GM23248 (cell line): ENCODE measurements at places on chromosomes 12 and 14. TPM values are rescaled to one million over a fixed set of nuclear protein-coding genes. Genes with fewer than 3 reads are reported as not detected.

Gene RNFT2
- 0.24 and 0.33 TPM in 2 replicates for polyA plus RNA-seq

Gene CMA1
- polyA plus RNA-seq, result not detected in 2 replicates

Gene TMEM121
- 4.1 and 5.8 TPM in 2 replicates for polyA plus RNA-seq

Gene C12orf42
- polyA plus RNA-seq, result not detected in 2 replicates

Gene KLRC4
- polyA plus RNA-seq, result not detected in 2 replicates

Gene SYT10
- polyA plus RNA-seq, result not detected in 2 replicates

Gene CCDC38
- 0.06 TPM in 1 of 2 replicates, not detected in the other for polyA plus RNA-seq

Gene SLC5A8
- not detected in 2 replicates for polyA plus RNA-seq

Gene ADGRD1
- 11.2 and 11.3 TPM in 2 replicates for polyA plus RNA-seq

Gene ALG10B
- 0.79 and 1.2 TPM in 2 replicates for polyA plus RNA-seq

Gene CATSPERB
- not detected in 2 replicates for polyA plus RNA-seq

DNA sequence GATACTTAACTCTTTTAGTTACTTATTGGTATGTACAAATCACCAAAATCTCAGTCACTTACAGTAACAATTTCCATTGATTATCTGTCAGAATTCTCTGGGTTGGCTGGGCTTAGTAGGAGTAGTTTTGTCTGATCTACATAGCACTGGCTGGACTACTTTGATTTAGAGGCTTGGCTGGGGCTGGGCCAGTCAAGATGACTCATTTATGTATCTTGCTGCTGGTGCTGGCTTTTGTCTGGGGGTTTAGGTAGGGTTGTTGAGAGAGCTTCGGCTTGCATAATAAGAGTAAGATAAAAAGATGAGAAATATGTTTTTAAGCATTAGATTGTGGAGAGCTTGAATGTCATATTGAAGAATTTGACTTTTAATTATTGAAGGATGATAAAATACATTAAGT lies 1093.7 kb downstream of the SLC6A15 start:
- peak; percentile 72 for DNase-seq

GRCh38 chr12:28374556-28374955 lies 184.3 kb downstream of the CCDC91 start:
- peak; percentile 44 for DNase-seq

- DNase-seq, result peak; percentile 29
Observed at GRCh38 chr12:98422812-98423211, 92.6 kb upstream of the TMPO start.

DNA sequence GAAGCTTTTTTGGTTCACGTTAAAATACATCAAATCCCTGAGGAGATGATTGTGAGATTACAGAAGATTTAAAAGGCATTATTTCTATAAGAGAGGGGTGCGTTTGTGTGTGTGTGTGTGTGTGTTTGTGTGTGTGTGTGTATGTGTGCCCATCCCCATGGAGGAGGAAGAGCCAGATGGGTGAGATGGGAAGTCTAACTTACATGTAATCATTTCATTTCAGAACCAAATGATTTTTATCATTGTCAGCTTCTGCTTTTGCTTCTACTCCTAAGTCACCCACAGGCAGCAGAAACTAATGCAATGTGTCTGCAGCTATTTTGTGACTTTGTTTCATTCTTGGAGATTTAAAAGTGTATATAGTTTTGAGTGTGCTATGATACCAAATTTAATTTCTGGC lies 68.7 kb downstream of the SLC4A8 start:
- no peak for DNase-seq

DNA sequence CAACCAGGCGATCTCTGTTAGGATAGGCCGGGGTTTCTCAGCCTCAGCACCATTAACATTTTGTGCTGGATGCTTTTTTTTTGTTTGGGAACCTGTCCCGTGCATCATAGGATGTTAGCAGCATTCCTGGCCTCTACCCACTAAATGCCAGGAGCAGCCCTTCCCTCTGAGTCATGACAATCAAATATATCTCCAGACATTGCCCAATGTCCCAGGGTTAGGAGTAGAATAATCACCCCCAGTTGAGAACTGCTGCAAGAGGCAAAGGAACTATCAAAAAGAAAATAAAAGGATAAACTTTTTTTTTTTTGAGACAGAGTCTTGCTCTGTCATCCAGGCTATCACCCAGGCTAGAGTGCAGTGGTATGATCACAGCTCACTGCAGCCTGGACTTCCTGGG lies 76.0 kb downstream of the ACACB start:
- peak; percentile 88 for DNase-seq

DNA sequence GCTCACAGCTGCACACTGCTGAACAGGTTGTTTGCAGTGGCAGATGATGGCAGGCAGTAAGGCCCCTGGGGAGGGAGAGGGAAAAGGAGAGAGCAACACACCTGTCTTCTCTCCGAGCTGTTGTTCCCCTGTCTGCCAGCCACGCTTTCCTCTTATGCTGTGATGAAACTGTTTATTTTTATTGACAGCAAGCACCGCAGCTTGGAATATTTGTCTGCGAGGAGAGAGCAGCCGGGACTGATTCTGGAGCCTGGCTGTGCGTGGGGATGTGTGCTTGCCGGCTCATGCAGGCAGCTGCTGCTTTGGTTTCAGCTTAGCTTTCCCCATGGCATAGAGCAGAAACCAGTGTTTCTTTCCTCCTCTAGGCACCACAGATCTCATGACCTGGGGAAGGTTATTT lies 58.7 kb upstream of the KCNA5 start:
- no peak for DNase-seq

- no peak for DNase-seq
Observed at GRCh38 chr12:125983094-125983783, 918.0 kb downstream of the AACS start.

- DNase-seq, result no peak
Observed at GRCh38 chr12:111168009-111168900, 200.6 kb downstream of the PHETA1 start.

- DNase-seq, result no peak
Observed at GRCh38 chr14:55976655-55977054, 141.6 kb upstream of the PELI2 start.

- no peak for DNase-seq
Observed at GRCh38 chr12:110349514-110350151, 53.9 kb downstream of the ANAPC7 start.

DNA sequence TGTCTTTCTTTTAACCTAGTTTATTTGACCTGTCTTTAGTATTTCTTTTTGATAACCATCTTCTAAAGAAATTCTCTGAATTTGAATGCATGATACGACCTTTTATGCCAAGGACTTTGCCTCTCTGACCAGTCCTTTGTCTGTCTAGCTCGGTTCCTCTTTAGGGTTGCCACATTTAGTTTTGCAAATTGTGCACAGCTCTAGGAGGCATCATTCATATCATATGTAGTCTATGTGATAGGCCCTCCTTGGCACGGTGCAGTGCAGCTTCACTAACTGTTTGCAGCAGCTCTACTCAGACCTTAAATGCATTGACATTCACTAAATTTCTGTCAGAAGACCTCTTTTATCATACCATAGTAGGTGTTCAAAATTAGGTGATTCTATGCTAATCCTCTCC lies 75.6 kb downstream of the USP15 start:
- no peak for DNase-seq

DNA sequence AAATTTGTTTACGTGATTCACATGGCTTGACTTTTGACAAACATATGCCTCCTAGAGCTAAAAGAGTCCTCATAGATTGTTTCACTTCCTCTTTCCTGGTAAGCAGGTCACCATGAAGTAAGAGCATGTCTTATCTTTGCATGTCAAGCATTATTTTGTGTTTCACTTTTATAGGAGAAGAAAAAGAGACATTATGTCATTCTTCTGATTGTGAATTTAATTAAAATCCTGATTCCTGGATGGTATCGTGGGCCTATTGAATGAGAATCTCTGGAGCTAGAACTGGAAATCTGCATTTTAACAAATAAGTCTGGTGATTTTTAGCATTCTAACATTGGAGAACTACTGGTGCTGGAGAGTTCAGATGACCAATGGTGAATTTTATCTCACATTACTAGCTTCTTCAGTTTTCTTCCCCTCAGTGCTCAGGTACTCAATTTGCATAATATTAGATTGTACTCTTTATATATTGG lies 218.6 kb upstream of the ATP2B1 start:
- DNase-seq, result no peak

DNA sequence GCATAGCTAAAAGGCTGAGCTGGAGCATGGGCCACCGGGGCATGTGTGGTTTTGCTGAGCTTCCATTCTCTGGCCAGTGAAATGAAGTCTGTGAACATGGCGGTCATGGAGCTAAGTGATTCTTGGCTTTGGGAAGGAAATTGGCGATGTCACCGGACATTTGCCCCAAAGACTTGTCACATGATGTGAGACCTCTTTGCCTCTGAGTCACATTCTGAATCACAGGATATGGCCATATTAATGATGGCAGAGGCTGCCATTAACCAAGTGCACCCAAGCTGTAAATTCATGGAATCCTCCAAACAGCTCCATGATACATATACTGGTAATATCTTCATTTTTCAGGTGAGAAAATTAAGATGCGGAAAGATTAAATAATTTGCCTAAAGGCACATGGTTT lies 27.4 kb upstream of the BATF start:
- peak; percentile 31 for DNase-seq

DNA sequence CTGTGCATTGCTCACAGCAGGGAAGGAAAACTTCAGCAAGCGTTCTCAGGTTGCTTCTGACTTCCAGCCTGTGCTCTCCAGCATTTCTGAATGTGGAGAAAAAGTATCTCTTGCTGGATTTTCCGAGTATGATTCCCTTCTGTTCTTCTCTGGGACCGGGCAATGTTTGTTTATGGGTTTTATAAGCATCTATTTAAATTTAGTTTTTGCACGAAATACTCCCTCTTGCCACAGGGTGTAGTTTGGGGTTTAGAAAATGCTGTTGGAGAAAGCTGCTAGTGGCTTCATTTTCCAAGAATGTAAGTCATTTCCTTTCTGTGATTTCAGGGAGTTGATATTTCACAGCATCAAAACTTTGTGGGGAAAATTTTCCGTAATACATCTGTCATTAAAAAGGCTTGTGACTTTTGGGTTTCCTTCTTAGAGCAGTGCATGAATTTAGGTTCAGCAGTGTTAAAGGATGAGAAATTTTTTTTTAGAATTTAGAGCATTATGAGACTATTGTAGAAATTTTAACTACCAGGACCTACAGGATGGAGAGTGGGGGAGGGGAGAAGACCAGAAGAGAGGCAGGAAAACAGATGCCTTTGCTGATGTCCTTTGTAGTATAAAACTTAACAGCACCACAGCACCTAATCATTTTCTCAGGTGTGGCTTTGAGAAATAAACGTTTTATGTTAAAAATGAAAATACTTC lies 1.5 kb downstream of the FRMD6 start:
- DNase-seq, result peak; percentile 78

DNA sequence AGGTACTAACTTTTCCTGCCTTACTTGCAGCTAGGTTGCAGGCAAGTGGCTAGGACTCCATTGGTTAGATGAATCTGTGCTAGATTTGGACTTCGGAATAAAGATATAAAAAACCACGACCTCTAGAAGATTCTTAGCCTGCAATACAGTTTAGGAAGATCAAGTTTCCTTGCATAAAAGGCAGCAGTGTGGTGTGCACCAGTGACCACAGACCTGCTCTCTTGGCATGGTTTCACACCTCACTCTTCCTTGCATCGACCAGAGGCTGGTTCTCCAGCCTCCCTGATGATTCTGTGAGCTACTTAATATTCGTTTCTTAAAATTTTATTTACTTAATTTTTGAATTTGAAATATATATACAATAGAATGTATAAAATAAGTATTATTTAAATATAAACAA lies 9.8 kb downstream of the KLHDC1 start:
- no peak for DNase-seq

GRCh38 chr14:60658211-60658690 lies 9.0 kb upstream of the SIX1 start:
- no peak for DNase-seq

- peak; percentile 2 for DNase-seq
Observed at GRCh38 chr12:11321980-11322379, 11.7 kb upstream of the PRB4 start.

GRCh38 chr14:84544486-84545131 lies 985.3 kb upstream of the FLRT2 start:
- no peak for DNase-seq

GRCh38 chr14:79177106-79177505 lies 1006.9 kb downstream of the NRXN3 start:
- no peak for DNase-seq

GRCh38 chr14:101595349-101595748 lies 34.1 kb downstream of the DIO3 start:
- DNase-seq, result no peak

DNA sequence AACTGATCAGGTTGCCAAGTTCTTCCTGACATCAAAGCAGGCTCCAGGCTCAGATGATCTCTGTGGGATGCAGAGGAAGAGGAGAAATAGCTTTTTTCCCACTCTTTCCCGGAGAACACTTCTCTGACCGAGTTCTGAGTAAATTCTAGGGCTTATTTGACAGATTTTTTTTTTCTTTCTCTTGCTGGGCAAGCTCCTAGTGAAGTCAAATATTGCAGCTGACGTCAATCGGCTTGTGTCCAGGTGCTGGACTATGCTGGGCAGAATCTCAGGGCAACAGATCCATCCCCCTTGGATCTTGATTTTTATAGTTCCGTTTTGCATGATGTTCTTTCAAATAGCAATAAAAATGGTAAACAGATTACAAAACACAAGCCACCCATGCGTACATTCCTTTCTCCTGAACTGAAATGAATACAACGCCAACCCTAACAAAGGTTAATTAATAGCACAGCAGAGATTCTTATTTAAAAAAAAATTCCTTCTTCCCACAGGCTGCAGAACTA lies 182.2 kb downstream of the NOVA1 start:
- DNase-seq, result peak; percentile 48

DNA sequence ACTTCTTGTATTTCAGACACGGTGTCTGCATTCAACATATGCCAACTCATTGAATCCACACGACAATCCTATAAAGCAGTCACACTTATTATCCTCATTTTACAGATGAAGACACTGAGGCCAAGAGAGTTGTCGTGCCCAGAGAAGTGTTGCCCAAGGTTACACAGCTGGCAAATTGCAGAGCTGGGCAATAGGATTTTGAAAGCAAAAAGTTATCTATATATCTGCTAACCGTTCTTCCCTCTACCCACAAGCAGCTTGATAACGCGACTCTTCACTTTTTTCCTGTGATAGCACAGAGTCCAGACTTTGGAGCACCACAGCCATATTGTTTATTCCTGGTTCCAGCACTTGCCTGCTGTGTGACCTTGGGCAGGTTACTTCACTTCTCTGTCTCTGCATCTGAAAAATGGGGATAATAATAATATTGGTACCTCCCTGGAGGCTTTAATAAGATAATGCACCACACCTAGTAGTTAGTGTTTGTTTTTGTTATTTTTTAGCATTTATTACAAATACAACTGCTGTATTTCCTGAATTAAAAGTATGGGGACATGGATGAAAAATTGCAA lies 82.2 kb downstream of the CHST11 start:
- DNase-seq, result no peak

DNA sequence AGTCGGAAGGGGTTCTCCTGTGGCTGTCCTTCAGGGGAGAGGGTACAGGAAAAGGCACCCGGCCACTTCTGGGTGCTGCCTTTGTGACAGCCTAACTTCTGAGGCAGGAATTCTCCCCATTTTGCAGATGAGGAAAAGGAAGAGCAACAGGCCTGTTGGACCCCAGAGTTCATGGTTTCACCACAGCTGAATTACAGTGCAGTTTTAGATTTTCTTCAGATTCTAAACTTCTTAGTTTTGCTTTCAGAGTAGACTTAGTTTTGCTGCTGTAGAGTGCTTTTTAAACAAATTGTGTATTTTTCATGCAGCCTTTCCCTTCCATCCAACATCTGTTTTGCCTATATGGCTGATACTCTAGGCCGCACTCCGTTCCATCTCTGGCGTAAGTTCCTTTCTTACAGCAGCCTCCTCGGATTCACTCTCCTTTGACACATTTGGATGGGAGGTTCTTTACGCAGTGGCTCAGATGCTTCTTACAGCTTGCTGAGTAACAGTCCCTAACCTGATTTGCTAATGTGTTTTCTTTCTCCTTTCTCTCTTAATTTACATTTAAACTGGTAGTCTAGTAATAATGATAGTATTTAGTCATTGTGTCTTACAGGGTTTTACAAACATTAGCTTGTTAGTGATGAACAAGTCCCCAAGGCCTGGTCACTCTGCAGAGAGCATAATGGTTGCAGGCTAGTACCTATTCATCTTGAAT lies 7.8 kb downstream of the TRAF3 start:
- DNase-seq, result no peak
